ENCODE measurements at places on chromosomes 1 and 21.

DNA sequence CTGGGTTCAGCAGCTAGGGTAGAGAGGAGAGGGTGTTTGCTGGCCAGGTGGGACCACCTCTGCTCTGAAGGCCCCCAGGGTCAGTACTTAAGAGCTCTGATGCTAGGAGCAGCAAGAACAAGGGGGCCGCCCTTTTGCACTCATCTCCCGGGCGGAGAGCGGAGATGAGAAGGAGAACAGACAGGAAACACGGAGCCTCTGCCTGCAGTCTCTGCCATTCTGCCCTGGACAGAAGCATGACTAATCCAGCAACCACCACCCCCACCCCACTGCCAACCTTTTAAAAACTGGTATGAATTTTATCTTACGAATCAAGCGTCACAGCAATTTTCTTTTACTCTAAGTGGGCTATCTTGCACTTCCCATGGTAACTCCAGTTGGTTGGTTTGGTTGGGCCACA, 34.5 kb downstream of the PARP1 start:
- no peak for DNase-seq

GRCh38 chr1:236865818-236866155, 70.7 kb downstream of the MTR start:
- no peak for DNase-seq

DNA sequence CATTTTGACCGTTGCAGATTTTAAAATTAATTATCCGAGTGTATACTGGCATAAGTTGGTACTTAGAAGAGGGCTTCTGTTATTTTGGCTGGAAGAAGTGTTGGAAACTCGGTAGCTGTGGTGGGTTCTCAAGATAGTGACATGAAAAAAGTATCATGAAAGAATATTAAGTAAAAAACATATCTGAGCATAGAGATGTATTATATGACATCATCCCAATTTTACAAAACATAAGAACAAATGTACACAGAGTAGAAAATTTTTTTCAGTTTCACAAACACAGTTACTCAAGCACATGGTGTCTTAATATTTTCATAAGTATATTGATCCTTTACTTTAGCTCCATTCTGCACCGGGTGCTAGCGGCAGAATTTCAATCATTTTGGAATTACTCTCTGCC, 684 bp downstream of the IFI16 start:
- no peak for DNase-seq

- DNase-seq, result no peak
Measured at GRCh38 chr1:6384135-6384534, 9.4 kb downstream of the ACOT7 start.

DNA sequence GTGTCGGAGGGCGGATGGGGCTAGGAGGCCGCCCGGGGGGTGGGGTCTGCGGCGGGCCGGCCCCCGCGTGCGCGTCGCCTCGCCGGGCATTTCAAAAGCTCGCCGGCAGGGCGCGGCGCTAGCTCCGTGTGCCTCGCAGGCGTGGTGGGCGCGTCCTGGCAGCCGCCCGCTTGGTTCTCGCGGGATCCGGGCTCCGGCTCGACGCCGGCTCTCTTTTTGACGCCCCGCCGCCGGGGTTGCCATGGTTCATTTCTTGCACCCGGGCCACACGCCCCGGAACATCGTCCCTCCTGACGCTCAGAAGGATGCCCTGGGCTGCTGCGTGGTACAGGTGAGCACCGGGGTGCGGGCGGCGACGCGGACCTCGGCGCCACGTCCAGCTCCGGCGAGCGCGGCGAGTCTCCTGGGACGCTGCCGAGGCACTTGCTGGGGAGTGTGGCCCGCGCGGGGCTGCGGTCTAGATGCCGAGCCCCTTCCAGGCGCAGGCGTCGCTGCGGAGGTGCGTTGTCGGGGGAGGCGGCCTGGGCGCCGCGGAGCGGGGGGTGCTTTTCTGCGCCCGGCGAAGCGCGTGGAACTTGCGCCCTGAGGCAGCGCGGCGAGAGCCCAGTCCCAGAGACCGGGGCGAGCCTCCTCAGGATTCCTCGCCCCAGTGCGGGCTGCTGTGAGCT, at the start of gene ZYG11A:
ZYG11A (plus strand) TSS at position 118 of the 668 bp plus-strand sequence; CDS start at position 242, 124 bp downstream.
- DNase-seq, result peak; percentile 37

GRCh38 chr1:65027666-65028358, 61.5 kb upstream of the JAK1 start:
- DNase-seq, result no peak

DNA sequence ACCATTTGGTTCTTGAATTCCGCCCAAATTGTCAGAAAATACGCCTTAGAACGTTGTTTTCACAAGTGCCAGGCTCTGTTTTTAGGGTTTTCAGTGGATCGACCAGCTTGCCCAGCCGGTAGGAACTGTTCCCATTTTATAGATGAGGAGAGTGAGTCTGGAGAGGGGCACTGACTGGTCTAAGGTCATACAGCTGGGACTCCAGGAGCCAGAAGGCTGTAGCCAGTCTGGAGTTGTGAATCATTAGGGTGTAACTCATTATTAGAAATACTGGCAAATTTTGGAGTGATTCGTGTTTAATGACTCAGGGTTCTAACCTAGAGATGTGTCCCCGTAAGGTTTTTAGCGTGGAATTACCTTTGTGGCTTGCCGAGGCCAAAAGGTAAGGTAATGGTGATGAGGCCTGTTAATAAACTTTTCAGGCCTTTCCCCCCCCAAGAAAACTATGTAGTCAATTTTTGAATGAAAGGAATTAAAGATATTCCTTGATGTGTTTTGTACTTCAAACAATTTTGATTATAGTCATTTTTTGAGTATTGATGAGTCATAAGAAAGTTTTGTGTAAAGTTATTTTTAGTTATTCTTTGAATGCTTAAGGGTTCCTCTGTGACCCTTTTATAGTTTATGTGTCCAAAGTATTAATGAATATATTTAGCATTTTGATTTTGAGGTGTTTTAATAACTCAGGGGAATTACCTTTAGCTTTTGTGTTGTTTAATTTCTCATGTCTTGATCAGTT, 2.1 kb downstream of the DYRK1A start:
- DNase-seq, result no peak

GRCh38 chr1:52288286-52288685, 77.7 kb downstream of the CC2D1B start:
- DNase-seq, result peak; percentile 9

GRCh38 chr1:232534552-232535517, 95.1 kb downstream of the SIPA1L2 start:
- peak; percentile 30 for DNase-seq

DNA sequence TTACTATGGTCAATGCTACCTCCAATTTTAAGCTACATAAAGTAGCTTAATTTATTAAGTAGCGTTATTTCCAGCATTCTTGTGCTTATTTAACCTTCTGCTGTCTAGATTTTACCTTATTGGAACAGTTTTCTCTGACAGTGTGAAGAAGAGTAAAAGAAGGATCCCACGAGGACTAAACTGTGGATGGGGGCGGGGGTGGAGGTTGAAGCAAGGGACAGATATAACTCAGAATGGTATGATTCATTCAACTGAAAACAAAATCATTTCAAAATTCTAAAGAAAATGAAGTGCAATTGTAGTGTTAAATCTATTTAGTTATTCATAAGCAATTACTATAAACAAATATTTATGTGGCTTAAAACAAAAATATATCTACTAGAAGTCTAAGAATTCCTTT, 11.5 kb upstream of the VAV3 start:
- DNase-seq, result no peak

- peak; percentile 57 for DNase-seq
Measured at GRCh38 chr1:237383791-237384190, 341.8 kb downstream of the RYR2 start.

- no peak for DNase-seq
Measured at GRCh38 chr1:62989497-62989896, 205.6 kb downstream of the ATG4C start.

- DNase-seq, result no peak
Measured at GRCh38 chr1:64292399-64292798, 89.0 kb downstream of the UBE2U start.

- DNase-seq, result no peak
Measured at GRCh38 chr1:3477241-3477995, 23.0 kb downstream of the ARHGEF16 start.

DNA sequence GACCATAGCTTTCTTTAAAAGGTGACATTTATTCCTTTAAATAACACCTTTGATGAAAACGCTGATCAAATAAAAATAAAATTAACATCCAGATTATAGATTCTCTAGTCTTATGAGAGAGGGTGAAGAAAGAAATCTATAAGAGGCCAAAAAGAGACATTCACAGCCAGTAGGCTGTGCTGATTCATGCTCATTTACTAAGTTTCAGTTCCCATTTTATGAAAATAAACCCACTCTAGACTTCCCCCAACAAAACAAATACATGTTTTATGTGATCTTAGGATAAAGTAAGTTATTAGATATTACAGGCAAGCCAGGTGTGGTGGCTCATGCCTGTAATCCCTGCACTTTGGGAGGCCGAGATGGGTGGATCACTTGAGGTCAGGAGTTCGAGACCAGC, 21.1 kb downstream of the ESRRG start:
- DNase-seq, result no peak
